Activated T-helper 2 cell treated with anti-CD3 and anti-CD28 coated beads, Interferon-gamma antibody, Interleukin-2, Interleukin-4, amounts not matched to agents 10 μg/mL and 5 μg/mL and 100 μg/mL, durations not matched to agents 14 hours and 24 hours and 36 hours (primary cell): ENCODE measurements at places on chromosomes 16 and 17. TPM values are rescaled to one million over a fixed set of nuclear protein-coding genes. Genes with fewer than 3 reads are reported as not detected.

The NRN1L gene
- total RNA-seq, result not detected in 2 replicates

The TP53TG3F gene
- not detected in 2 replicates for total RNA-seq

The SMARCD2 gene
- 129 and 130 TPM in 2 replicates for total RNA-seq

The TEKT1 gene
- not detected in 2 replicates for total RNA-seq

- peak; percentile 22 for DNase-seq
- no peak overlapping the region for H3K27ac ChIP-seq
- no peak overlapping the region for H3K4me3 ChIP-seq
- H3K36me3 ChIP-seq, result peaks cover 95% of the 10 kb centered on the region
- H3K27me3 ChIP-seq, result no peaks in the 10 kb centered on the region
- peaks cover 18% of the 10 kb centered on the region for H3K4me1 ChIP-seq
Observed at GRCh38 chr17:42706732-42707131, 24.4 kb downstream of the CNTNAP1 start.

GRCh38 chr16:27066668-27067537 is at the start of gene C16orf82:
Gene C16orf82, plus strand, starts transcription at chr16:27066927.
- H3K27ac ChIP-seq, result no peak within 1 kb of the TSS
- H3K27me3 ChIP-seq, result peaks cover 4% of the 10 kb centered on the region
- H3K4me1 ChIP-seq, result no peaks in the 10 kb centered on the region
- no peak for DNase-seq
- no peak within 1 kb of the TSS for H3K4me3 ChIP-seq

- H3K27ac ChIP-seq, result peak overlapping the region; percentile 62
- no peaks in the 10 kb centered on the region for H3K27me3 ChIP-seq
- no peak for DNase-seq
- H3K36me3 ChIP-seq, result peaks cover 92% of the 10 kb centered on the region
- peaks cover 39% of the 10 kb centered on the region for H3K4me1 ChIP-seq
Observed at GRCh38 chr17:4174556-4174955, 31.6 kb downstream of the CYB5D2 start.

DNA sequence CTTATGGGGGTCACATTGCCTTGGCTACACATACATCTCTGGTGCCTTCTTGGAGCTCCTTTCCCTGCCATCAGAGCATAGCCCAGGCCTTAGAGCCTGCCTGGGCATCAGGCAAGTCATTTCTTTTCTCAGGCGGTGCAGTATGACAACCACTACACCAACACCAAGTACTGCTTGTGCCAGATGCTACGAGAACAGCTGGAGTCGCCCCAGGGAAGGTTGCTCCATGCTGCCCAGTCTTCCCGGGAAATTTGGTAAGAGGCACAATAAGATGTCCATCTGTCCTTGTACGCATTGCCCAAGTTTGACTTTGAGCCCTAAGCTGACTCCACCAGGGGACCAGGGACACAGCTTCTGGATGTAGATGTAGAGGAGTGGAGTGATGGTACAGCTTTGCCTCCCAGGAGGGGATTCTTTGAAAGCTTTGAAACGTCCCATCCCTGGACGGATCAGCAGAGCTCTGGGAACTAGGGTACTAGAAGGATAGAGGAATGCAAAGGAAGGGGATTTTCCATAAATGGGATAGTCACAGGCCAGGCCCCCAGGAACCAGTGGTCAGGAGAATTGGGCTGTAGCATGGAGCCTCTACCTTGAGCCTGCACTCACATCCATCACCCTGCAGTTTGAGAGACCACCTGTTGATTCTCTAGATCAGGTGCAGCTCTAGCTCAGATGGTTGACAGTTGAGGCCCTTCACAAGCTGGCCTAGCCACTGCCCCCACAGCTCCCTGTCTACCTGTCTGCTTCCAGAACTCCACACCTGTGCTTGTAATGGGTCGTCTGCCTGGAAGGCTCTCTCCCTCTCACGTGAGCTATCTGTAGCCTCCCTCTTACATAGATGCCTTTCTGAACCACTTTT is 11.0 kb upstream of the NFATC3 start:
- H3K36me3 ChIP-seq, result peaks cover 84% of the 10 kb centered on the region
- peak overlapping the region; percentile 63 for H3K4me3 ChIP-seq
- H3K27ac ChIP-seq, result peak overlapping the region; percentile 97
- DNase-seq, result no peak
- no peaks in the 10 kb centered on the region for H3K27me3 ChIP-seq

DNA sequence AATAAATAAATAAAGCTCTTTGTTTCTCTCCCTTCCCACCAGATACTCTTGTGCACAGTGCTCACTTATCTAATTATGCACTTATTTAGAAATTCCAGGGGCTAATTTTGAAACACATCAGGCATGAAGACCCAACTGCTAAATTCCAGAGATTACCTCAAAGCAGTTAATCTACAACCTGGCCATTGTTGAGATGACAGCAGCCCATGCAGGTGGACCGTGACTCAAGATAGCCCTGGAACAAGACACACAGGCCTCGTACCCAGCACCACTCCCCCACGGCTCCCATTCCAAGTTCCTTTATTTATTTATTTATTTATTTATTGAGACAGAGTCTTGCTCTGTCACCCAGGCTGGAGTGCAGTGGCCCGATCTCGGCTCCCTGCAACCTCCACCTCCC is 60.1 kb upstream of the NPEPPS start:
- DNase-seq, result no peak
- no peak overlapping the region for H3K27ac ChIP-seq
- no peak overlapping the region for H3K4me3 ChIP-seq
- H3K27me3 ChIP-seq, result no peaks in the 10 kb centered on the region

DNA sequence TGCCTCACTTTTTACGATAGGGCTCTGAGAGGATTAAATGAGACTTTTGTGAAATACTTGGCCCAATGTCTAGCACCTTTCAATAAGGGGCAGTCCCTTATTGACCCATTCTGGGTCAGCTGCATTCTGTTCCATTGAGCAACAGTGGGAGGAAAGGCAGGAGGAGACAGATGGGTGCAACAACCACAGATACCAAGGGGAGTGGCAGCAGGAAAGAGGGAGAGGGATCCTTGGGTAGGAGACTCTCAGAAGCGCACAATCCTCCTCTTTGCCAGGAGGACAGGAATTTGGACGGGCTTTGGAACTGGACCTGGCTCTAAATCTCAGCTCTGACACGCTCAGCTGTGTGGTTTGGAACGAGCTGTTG is 3.5 kb downstream of the PIPOX start:
- H3K27ac ChIP-seq, result no peak overlapping the region
- no peak overlapping the region for H3K4me3 ChIP-seq
- H3K36me3 ChIP-seq, result no peaks in the 10 kb centered on the region
- peaks cover 5% of the 10 kb centered on the region for H3K4me1 ChIP-seq

GRCh38 chr16:61814726-61815347 is 221.4 kb downstream of the CDH8 start:
- H3K27ac ChIP-seq, result no peak overlapping the region
- DNase-seq, result no peak

- peak; percentile 62 for DNase-seq
- peaks cover 26% of the 10 kb centered on the region for H3K4me1 ChIP-seq
- H3K4me3 ChIP-seq, result peak overlapping the region; percentile 100
- peak overlapping the region; percentile 97 for H3K27ac ChIP-seq
Observed at GRCh38 chr17:21041741-21042457, 912 bp downstream of the USP22 start.

- peaks cover 23% of the 10 kb centered on the region for H3K36me3 ChIP-seq
- no peaks in the 10 kb centered on the region for H3K27me3 ChIP-seq
- peaks cover 8% of the 10 kb centered on the region for H3K4me1 ChIP-seq
- no peak overlapping the region for H3K27ac ChIP-seq
- peak; percentile 43 for DNase-seq
- peak overlapping the region; percentile 59 for H3K4me3 ChIP-seq
Observed at GRCh38 chr17:7885367-7886226, 3.0 kb upstream of the CHD3 start.

DNA sequence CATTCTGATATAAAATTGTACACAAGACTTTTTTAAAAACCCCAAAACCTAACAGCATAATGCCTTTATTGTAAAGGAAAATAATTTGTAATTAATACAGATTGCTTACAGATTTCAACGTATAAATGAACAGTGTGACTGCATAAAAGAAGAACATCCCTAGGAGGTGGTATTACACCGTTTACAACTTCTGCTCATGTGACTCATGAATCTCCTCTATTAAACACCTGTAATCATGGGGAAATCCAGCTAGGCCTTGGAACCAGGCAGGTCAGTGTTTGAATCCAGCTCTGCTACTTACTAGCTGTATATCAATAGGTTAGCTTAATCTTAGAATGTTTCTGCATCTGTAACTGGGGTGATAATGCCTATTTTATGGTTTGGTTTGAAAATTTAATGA is 15.2 kb downstream of the RABEP1 start:
- H3K27ac ChIP-seq, result no peak overlapping the region
- no peak overlapping the region for H3K4me3 ChIP-seq
- no peaks in the 10 kb centered on the region for H3K27me3 ChIP-seq
- peaks cover 8% of the 10 kb centered on the region for H3K4me1 ChIP-seq
- no peak for DNase-seq
- H3K36me3 ChIP-seq, result peaks cover 14% of the 10 kb centered on the region

DNA sequence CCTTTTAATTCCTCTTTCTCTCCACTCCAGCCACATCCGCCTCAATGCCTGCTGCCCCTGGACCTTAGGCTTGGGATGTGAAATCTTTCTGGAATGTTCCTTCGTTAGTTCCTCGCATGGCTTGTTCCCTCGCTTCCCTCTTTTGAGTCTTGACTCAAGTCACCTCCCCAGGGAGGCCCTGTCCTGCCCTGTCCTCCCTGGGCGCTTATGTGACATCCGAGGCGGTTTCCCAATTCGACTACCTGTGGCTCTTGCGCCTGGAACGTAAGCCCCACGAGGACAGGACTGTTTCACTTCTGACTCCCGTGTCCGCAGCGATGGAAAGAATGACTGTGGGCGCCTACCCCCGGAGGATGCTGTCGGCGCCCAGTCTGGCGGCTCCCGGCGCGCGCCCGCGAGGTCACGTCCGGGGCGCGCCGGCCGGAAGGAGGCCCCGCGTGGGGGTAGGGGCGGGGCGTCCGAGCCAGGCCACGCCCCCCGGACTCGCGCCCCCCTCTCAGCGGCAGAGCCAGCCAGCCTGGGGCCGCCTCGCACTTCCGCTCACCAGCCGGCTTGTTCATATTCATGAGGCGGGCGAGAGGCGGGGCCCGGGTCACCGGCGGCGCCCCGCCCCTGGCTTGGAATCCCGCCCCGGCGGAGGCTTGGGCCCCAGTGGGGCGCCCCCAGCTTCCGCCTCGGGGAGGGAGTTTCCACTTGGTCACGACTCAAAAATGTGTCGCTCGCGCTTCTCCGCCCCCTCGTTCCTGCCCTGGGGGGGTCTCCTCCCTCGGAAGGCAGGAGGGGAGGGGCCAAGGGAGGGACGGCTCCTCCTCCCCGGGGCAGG is 8.4 kb upstream of the GLIS2 start:
- H3K4me1 ChIP-seq, result peaks cover 18% of the 10 kb centered on the region
- peaks cover 24% of the 10 kb centered on the region for H3K36me3 ChIP-seq
- peak overlapping the region; percentile 99 for H3K4me3 ChIP-seq
- H3K27me3 ChIP-seq, result no peaks in the 10 kb centered on the region
- H3K27ac ChIP-seq, result peak overlapping the region; percentile 97
- peak; percentile 96 for DNase-seq
